ENCODE measurements at places on chromosomes 11 and 22. TPM values are rescaled to one million over a fixed set of nuclear protein-coding genes. Genes with fewer than 3 reads are reported as not detected.

The SNX32 gene
- total RNA-seq: 1.6 TPM

The UPK2 gene
- total RNA-seq: not detected

The POU2AF1 gene
- total RNA-seq: 1.7 TPM

The PTPRCAP gene
- total RNA-seq: 447 TPM

The IFTAP gene
- 0.90 TPM for total RNA-seq

The USP2 gene
- total RNA-seq: 0.68 TPM

The MFRP gene
- not detected for total RNA-seq

The YPEL4 gene
- total RNA-seq: 0.13 TPM

The ZPR1 gene
- total RNA-seq: 60.5 TPM

All from activated CD8-positive, alpha-beta T cell treated with anti-CD3 and anti-CD28 coated beads, Interleukin-2, amount 10 ng/mL, durations not matched to agents 7 days and 5 days (primary cell).